Effector memory CD4-positive, alpha-beta T cell (primary cell): ENCODE measurements at places on chromosomes 13 and 19.

- DNase-seq = no peak
These were observed 83.0 kb downstream of the FNDC3A start for GRCh38 chr13:49058761-49059160.

DNA sequence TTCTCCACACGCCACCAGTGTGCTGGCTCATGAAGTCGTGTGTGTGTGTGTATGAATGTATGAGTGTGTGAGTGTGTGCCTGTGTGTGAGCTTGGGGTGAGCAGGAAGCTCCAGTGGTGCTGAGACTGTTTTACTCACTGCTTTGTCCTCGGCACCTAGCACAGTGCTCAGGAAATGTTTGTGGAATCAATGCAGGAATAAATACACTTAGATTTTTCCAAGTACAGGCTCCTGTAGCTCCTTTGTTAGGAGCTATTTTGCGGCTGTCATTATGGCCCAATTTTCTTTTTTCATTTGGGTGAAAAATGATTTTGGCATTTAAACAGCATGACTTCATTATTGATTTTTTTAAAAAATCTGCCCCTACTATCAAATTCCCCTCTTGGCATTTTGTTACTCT lies 193.5 kb upstream of the KL start:
- DNase-seq = no peak

DNA sequence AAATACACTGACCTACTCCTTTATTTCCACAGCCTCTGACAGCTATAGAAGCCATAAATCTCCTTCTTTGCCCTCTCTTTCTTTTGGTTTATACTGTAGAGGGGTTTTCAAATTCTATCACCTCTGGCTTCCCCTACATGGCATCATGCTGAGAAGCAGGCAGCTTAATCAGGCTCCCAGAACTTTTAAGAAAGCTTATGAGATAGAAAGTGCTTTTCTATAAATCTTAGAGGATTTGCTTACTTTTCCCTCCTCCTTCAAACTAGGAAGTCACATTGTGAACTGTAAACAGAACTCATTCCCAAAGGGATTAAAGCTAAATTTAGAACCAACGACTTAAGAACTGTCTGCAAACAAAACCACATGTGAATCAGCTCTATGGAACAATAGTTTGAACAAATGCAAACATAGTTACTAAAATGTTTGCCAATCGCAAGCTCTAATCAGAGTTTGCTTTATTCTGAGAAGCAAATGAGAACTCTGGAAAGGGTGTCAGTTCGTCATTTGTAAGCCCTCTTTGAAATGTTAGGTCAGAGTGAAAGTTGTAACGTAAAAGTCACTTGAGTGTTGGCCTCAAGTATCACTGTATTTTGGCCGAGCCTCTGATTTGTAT lies 344.1 kb downstream of the RFC3 start:
- no peak for DNase-seq

- no peak for DNase-seq
These were observed 112.8 kb downstream of the TDRD3 start for GRCh38 chr13:60509601-60510386.

- peak; percentile 75 for DNase-seq
These were observed 22.8 kb downstream of the ZNF763 start for GRCh38 chr19:11987405-11988281.

DNA sequence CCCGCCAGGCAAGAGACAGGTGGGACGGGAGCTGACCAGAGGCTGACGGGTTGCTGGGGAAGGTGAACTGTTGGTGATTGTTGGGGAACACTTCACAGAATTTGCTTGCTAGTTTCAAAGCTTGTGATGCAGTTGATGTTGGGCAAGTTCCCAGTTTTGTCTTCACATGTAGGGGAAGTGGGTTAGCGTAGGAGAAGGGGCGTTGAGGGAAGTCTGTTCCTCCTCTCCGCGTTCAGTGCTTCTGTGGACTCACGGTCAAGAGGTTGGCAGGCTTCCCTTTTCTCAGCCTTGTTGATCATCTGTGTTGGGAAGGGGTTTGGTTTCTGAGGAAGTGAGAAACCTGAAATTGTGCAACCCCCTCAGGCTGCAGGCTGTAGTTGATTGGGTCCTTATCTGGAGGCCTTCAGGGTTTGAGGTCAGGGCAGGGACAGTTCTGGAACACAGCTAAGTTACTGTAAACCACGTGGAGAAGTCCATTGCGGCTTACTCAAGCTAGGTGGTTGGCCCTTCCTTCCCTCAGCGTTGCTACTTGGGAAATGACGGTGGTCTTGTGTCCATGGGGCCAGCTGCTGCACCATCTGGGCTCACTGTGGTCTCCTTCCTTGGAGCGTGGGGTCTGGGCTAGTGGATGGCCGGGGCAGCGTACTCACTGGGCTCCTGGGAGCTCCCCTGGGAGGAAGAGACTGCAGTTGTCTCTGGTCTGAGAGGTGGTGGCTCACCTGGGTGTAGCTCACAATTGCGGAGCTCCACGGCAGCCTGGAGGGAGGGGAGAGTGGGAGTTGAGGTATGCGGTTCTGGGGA lies 7.5 kb downstream of the RPS9 start:
- no peak for DNase-seq

- DNase-seq = peak; percentile 78
These were observed at the start of gene ARHGAP45 for GRCh38 chr19:1066748-1067340. TSS of gene ARHGAP45 (plus strand) at chr19:1067167. CDS start at chr19:1067406, 239 bp downstream.

DNA sequence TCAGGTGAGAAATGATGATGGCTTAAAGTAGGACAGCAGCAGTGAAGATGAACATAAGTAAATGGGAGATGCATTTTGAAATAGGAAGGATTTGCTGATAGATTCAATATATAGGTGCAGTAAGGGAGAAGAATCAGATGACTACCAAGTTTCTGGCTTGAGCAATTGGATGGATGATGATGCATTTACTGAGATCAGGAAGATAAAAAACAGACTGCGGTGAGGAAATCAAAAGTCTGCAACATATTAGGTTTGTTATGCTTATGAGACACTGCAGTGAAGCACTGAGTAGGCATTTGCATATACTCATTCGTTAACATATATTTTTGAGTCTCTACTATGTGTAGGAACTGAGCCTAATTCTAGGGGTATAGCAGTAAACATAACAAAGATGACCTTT lies 184.2 kb downstream of the LACC1 start:
- no peak for DNase-seq

- no peak for DNase-seq
These were observed 13.9 kb downstream of the COL4A1 start for GRCh38 chr13:110293037-110293436.

- no peak for DNase-seq
These were observed 3.2 kb downstream of the OR7C2 start for GRCh38 chr19:14944456-14944855.

GRCh38 chr19:16048583-16048982 lies 27.7 kb upstream of the TPM4 start:
- DNase-seq = no peak

GRCh38 chr13:113295776-113296175 lies 1.3 kb upstream of the LAMP1 start:
- no peak for DNase-seq

DNA sequence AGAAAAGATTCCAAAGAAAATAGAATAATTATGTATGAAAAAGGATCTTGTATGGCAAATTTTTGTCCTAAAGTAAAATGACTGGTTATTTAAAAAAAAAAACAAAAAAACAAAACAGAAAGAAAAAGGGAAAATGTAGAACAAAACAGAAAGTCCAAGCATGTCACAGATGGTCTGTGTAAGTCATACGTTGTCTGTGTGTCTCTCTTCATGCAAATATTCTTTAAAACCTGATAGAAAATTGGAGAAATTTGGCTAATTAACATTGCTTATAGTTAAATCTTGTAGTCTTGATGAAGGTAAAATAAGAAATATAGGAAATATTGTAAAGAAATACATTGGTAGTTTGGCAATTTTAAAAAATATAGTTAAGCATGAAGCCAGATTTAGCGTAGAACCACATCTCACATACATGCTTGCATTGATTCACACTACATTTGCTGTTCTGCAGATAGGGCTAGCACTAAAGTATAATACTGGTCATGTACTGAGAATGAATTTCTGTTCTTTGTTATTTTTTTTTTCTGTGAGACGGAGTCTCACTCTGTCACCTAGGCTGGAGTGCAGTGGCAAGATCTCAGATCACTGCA lies 58.4 kb downstream of the SPRYD7 start:
- DNase-seq = no peak

GRCh38 chr13:99811067-99811700 lies 160.4 kb downstream of the ZIC5 start:
- no peak for DNase-seq

GRCh38 chr19:17448131-17448967 lies at the start of gene TMEM221:
TSS of gene TMEM221 (minus strand) at chr19:17448668. CDS start at chr19:17448462, 206 bp downstream.
- DNase-seq = peak; percentile 13

GRCh38 chr13:24292481-24292880 lies 16.9 kb upstream of the C1QTNF9 start:
- DNase-seq = no peak

DNA sequence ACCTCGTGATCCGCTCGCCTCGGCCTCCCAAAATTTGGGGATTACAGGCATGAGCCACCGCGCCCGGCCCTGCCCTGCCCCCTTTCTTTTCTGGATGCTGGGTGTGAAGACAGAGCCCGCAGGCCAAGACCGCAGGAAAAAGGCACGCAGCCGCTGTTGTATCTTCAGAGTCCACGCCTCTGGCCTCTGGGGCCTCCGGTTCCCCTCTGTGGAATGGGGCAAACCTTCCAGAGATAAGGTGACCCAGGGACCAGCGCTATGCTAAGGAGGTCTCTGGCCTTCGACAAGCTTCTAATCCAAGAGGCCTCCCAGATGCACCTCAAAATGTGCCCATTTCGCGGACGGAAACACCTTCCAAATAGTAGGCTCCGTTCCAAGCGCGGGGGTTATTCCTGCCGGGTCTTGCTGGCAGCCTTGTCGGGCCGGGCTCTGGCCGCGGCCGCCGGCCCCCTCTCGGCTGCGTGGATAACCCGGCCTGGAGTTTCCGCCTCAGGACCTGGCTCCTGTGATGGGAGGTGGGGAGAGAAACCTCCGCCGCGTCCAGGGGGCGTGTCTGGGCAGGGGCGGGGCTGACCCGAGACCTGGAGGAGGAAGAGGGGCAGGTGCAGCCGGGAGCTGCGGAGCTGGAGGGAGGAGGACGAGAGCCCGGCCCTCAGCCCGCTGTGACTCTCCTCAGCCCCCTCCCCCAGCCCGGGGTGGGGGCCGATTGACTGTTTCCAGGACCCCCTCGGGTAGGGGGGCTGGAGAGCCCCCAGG lies 13.1 kb downstream of the TJP3 start:
- peak; percentile 81 for DNase-seq

GRCh38 chr13:36966404-36966803 lies 32.7 kb downstream of the ALG5 start:
- no peak for DNase-seq

DNA sequence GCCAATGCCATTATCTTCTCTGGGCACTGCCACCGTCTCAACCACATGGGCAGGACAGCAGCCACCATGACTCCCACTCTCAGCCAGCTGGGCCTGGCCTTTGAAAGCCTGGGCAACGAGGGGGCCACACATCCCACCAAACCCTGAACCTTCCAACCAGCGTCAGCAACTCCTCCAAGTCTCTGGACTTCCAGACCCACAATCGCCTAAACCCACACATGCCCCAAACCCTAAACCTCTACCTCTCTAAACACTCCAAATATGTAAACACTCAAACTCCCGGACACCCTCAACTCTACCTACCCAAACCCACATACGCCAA lies 949 bp downstream of the C3 start:
- no peak for DNase-seq

DNA sequence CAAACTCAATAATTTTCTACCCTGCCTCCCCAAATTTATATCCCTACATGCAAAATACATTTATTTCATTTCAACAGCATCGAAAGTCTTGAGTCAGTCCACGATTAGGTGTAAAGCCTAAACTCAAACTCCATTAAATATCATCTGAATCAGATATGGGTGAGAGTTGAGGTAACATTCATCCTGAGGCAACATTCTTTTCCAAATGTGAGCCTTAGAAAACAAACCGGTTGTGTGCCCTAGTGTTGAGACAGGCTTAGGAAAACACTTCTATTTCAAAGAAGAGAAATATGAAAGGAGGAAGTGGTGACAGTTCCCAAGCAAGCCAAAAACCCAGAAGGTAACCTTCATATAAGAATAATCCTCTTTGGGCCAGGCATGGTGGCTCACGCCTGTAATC lies 12.1 kb upstream of the ZNF441 start:
- DNase-seq = no peak

DNA sequence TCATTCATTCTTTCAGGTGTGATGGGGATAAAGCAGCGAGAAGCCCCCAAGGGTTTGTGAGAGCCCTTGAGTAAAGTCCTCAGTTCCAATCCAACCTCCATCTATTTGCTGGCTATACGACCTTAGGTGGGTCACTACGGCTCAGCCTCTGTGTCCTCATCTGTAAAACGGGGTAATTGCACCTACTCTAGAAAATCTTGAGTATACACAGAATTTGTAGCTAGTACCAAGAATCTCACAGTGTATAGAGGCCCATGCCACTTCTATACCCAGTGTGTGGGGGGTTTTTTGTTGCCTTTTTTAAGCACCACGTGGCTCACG lies 406 bp upstream of the DNMT1 start:
- DNase-seq = no peak

GRCh38 chr13:64871742-64872141 lies 2358.4 kb downstream of the PCDH9 start:
- no peak for DNase-seq

- no peak for DNase-seq
These were observed 326.1 kb upstream of the SLITRK1 start for GRCh38 chr13:84208246-84208910.

GRCh38 chr19:7349231-7349591 lies 474 bp downstream of the ARHGEF18 start:
- no peak for DNase-seq

DNA sequence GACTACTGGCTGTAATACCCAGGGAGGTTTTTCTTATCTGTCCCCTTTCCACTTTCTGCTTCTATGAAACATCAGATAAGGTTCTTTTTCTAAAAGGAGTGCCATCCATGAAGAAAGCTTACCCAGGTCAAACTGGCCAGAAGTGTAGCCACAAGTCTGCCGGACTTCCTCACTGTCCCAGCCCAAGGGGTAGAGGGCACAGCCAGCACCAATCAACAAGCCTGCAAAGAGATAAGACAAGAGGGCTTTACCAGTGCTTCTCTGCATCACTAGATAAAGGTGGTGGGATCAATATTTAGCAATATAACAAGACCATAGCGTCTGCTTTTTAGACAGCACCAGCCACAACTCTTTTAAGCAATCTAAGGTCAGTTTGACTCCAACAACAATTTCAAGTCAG lies 224.7 kb downstream of the LHFPL6 start:
- no peak for DNase-seq

- DNase-seq = no peak
These were observed 18.0 kb downstream of the CSNK1A1L start for GRCh38 chr13:37087486-37087885.

DNA sequence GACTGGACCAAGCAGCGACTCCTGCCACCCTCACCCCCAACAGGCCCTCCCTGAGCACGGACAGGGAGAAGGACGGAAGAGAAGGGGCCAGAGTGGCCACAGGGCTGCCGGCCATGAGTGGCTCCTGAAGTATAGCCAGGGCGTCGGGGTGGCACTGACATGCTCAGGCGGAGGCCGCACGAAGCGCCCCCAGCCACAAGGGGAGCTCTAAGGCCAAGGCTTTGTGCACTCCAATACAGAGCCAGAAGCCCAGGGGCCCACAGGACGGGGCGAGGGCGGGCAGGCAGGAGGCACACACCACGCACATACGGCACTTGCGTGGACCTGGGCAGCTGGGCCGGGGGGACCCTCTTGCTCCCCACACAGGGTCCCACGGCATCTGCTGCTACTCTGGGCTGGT lies 52.0 kb downstream of the KLF2 start:
- no peak for DNase-seq
